Transverse colon (tissue), 4 donors: ENCODE measurements at places on chromosomes 5 and 9. TPM values are rescaled to one million over a fixed set of nuclear protein-coding genes. Genes with fewer than 3 reads are reported as not detected.

The NCBP1 gene
- 28.3 TPM for total RNA-seq

GRCh38 chr5:125038477-125038876, 292.0 kb upstream of the ZNF608 start:
- no peak overlapping the region for H3K27ac ChIP-seq
- no peak for DNase-seq
- no peaks in the 10 kb centered on the region for H3K4me1 ChIP-seq
- no peaks in the 10 kb centered on the region for H3K36me3 ChIP-seq

GRCh38 chr5:157965989-157966388, 107.0 kb upstream of the CLINT1 start:
- H3K4me3 ChIP-seq = no peak overlapping the region
- no peaks in the 10 kb centered on the region for H3K4me1 ChIP-seq
- H3K36me3 ChIP-seq = no peaks in the 10 kb centered on the region
- no peaks in the 10 kb centered on the region for H3K27me3 ChIP-seq
- DNase-seq = no peak

DNA sequence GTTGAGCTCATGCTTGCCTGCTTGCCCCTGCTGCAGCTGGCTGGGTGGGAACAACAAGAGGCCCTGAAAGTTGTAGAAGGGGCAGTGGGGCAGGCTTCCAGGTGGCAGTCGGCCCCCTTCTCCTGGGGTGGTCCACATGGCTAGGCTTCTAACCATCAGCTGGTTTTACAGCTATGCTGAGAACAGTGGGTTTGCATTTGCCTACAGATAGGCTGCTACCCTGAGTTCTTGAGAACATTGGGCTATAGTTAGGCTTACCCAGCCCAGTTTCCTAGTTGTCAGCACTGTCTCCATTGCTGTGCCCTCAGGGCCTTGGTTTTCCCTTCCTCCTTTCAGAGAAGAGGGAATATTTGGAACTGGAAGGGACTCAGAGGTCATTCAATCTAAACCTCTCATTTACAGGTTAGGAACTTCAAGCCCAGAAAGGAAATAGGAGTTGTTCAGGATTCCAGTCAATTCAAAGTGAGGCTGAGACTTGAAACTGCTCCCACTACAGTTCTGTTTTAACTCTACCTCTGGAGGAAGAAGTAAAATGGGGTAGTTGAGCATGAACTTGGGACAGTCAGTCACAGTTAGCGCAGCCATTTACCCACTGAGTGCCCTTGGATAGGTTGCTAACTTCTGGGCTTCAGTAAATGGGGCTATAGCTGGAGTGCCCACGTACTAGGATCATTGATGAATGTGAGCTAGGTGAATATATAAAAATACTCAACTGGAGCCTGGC, 11.5 kb downstream of the LARP1 start:
- H3K27ac ChIP-seq = no peak overlapping the region
- H3K4me3 ChIP-seq = no peak overlapping the region
- H3K27me3 ChIP-seq = no peaks in the 10 kb centered on the region
- no peak for DNase-seq
- H3K36me3 ChIP-seq = no peaks in the 10 kb centered on the region
- peaks cover 87% of the 10 kb centered on the region for H3K4me1 ChIP-seq

DNA sequence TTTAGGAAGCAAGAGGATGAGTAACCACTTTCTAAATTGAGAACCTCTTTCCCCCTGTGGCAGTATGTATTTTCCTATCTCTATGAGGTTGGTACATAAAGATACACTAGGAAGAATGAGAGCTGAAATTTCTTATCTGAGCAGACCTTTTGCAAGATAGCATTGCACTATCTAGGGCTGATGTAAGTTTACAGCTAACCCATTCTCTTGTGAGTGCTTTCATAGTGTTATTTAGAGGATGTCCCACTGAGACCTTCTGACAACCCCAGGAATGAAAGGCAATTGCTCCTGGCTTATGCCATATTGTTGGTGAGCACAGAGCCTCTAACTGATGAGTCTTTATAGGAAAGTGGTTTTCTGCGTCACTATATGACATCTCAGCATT, 1209.3 kb upstream of the CDH6 start:
- H3K36me3 ChIP-seq = no peaks in the 10 kb centered on the region
- H3K4me1 ChIP-seq = no peaks in the 10 kb centered on the region
- DNase-seq = no peak
- H3K4me3 ChIP-seq = no peak overlapping the region
